ENCODE measurements at places on chromosomes 1 and 21.

DNA sequence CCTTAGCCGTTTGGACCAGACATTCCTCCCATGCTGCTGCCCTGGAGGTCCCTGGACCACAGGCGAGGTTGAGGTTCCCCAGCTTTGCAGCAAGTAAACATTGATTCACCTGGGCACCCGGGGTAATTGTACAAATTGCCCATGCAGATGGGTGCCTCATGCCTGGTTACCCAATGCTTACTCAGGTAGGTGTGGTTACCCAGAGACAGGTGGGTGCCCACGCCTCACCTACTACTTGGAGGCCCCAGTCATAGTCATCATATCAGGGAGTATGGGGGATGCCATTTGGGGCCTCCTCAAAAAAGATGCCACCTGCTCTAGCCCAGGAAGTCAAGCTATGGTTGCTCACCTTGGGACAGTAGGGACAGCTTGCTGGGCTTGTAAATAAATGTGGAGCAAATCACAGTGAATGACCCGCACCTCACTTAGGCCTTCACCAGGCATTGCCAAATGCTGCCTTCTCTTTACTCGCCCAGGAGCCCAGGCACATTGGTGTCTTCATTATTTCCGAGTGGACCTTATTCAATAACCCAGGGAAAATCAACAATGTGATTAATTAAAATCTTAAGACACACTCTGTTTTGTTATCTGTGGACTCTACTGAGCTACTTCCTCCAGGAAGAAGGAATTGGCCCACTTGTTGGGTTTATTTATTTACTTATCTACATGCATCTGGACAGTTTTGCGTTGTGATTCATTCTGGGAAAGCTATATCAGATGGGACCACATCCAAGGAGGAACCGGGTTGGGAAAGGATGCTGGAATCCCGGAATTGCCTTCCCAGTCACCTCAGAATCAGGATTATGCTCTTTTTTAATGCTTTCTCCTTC lies 35.6 kb upstream of the GRHL3 start:
- DNase-seq, result peak; percentile 68

- DNase-seq, result no peak
These were observed 3.0 kb upstream of the TNFRSF4 start for GRCh38 chr1:1216770-1217620.

- peak; percentile 55 for DNase-seq
These were observed 414.0 kb downstream of the PRDM2 start for GRCh38 chr1:14113841-14114567.

DNA sequence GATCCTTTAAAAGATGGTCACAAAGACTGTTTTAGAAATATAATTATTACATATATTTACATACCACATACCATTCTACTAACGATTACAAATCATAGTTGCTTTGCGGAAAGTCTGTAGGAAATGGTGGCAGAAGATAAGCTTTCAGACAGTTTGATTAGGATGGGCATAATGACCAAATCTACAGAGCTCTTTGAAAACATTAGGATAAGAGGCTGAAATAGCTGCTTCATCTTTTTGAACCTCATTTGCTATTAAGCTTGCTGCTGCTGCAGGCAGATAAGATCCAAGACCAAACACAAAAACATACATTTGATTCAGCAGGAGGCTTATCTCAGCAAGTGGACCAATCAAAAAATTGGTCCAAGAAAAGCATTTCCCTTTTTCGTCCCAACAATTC lies 47.1 kb downstream of the DDAH1 start:
- DNase-seq, result no peak

GRCh38 chr1:170126696-170127095 lies 19.1 kb upstream of the NTMT2 start:
- DNase-seq, result peak; percentile 97

GRCh38 chr1:116990612-116991151 lies 10.9 kb upstream of the CD101 start:
- DNase-seq, result peak; percentile 79

DNA sequence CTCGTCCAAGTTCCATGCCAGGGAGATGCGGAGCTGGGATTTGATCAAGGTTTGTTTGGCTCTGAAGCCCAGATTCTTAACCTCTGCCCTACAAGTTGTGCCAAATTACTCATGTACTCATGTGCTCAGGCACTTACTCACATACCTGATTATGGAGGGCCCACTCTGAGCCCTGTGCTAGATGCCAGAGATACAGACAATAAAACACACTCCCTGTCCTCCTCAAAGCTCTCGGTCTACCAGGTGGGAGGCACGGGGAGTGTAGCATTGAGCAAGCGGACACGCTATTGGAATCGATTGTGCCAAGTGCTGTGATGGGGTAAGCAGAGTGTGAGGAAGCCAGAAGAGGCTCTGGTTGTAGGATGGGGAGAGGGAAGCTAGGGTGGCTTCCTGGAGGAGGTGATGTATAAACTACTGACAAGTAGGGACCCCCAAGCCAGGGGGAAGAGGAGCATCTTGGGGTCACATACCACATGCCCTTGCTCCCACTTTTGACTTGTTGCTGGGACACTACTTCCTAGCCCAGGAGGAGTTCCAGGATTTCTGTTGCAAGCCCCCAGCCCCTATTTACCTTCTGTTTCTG lies 49.8 kb upstream of the IFNLR1 start:
- peak; percentile 5 for DNase-seq

DNA sequence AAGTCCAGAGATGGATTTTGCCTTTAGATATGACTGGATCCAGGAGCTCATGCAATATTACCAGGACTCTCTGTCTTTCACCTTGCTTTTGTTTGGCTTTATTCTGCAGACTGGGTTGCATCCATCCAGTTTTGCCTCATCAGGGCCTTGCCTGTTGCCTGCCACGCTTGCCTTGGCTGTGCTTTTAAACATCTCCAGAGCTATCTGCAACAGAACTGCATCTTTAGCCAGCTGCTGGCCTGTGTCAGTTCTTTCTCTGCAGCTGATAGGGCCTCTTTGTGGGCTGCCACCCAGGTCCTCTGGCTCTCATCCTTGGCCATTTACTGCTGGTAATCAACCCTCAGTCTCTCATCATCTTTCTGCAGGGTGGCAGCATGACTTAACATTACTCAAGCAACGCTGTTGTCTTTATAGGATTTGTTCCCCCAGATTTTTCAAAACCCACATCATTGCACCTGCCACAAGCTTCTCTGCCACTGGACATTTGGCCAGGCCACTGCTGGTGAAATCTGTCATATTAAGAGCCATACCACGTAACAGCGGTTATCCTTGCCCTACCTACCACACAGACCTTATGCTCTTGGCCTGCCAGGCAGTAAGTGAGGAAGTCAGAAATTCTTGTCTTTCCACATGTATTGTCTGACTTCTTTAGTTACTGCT lies 24.4 kb upstream of the HUNK start:
- DNase-seq, result no peak

GRCh38 chr1:17109892-17110554 lies 9.2 kb downstream of the PADI2 start:
- DNase-seq, result no peak

- DNase-seq, result no peak
These were observed 498.4 kb upstream of the USP24 start for GRCh38 chr1:55713516-55713915.
